ENCODE measurements at places on chromosomes 2 and 18. TPM values are rescaled to one million over a fixed set of nuclear protein-coding genes. Genes with fewer than 3 reads are reported as not detected.

The BCL11A gene
- 61.6 TPM for polyA plus RNA-seq

The RUFY4 gene
- 0.32 TPM for polyA plus RNA-seq

The CRYGD gene
- polyA plus RNA-seq, result 4.9 TPM

The GREB1 gene
- polyA plus RNA-seq, result 24.3 TPM

The MEMO1 gene
- 45.4 TPM for polyA plus RNA-seq

The ARHGAP28 gene
- polyA plus RNA-seq, result 9.3 TPM

The ALPP gene
- 0.10 TPM for polyA plus RNA-seq

The SYT4 gene
- 125 TPM for polyA plus RNA-seq

The RAB31 gene
- 172 TPM for polyA plus RNA-seq

The LYG1 gene
- 1.7 TPM for polyA plus RNA-seq

The DLX1 gene
- polyA plus RNA-seq, result 0.29 TPM

The LYPD6 gene
- polyA plus RNA-seq, result 35.6 TPM

The UGT1A1 gene
- 0.05 TPM for polyA plus RNA-seq

The KIAA2012 gene
- polyA plus RNA-seq, result 4.8 TPM

The LIMS1 gene
- 26.2 TPM for polyA plus RNA-seq

The DSG4 gene
- not detected for polyA plus RNA-seq

The GCKR gene
- polyA plus RNA-seq, result 2.9 TPM

The RAMP1 gene
- polyA plus RNA-seq, result 126 TPM

The CCDC102B gene
- 11.1 TPM for polyA plus RNA-seq

The COL6A3 gene
- polyA plus RNA-seq, result 41.3 TPM

The GPC1 gene
- 201 TPM for polyA plus RNA-seq

The ACTR1B gene
- polyA plus RNA-seq, result 72.5 TPM

The TRIM54 gene
- polyA plus RNA-seq, result 1.3 TPM

The CRYBA2 gene
- 0.63 TPM for polyA plus RNA-seq

The DCDC2C gene
- 0.73 TPM for polyA plus RNA-seq

The FAM98A gene
- 41.8 TPM for polyA plus RNA-seq

The PSTPIP2 gene
- polyA plus RNA-seq, result 2.2 TPM

The BOLL gene
- 0.08 TPM for polyA plus RNA-seq

The TRIM43 gene
- not detected for polyA plus RNA-seq

The KLHL14 gene
- 12.5 TPM for polyA plus RNA-seq

The MC2R gene
- polyA plus RNA-seq, result not detected

The FBXO48 gene
- polyA plus RNA-seq, result 2.3 TPM

The CPO gene
- 0.35 TPM for polyA plus RNA-seq

The SOCS6 gene
- polyA plus RNA-seq, result 28.4 TPM

The DNAJC5G gene
- 0.48 TPM for polyA plus RNA-seq

The CEP76 gene
- polyA plus RNA-seq, result 11.2 TPM

The TUBA3E gene
- not detected for polyA plus RNA-seq

The SRD5A2 gene
- polyA plus RNA-seq, result 0.21 TPM

The SKOR2 gene
- 5.9 TPM for polyA plus RNA-seq

The CENPA gene
- 7.4 TPM for polyA plus RNA-seq

The ANKRD30BL gene
- polyA plus RNA-seq, result 5.0 TPM

The ZEB2 gene
- polyA plus RNA-seq, result 138 TPM

The TMEM169 gene
- 19.1 TPM for polyA plus RNA-seq

The PAX8 gene
- polyA plus RNA-seq, result 42.7 TPM

The ZRANB3 gene
- 4.6 TPM for polyA plus RNA-seq

The UGT1A10 gene
- not detected for polyA plus RNA-seq

The CD8B gene
- polyA plus RNA-seq, result 2.7 TPM

The CIDEA gene
- 1.0 TPM for polyA plus RNA-seq

The NOSTRIN gene
- polyA plus RNA-seq, result 11.4 TPM

The ARHGEF4 gene
- 210 TPM for polyA plus RNA-seq

The TIA1 gene
- polyA plus RNA-seq, result 231 TPM

The GAD1 gene
- 74.8 TPM for polyA plus RNA-seq

The GAREM2 gene
- 46.6 TPM for polyA plus RNA-seq

The HOXD13 gene
- polyA plus RNA-seq, result not detected

The VWC2L gene
- 5.6 TPM for polyA plus RNA-seq

The CFC1 gene
- 18.7 TPM for polyA plus RNA-seq

The BABAM2 gene
- polyA plus RNA-seq, result 40.4 TPM

The NEU2 gene
- not detected for polyA plus RNA-seq

The CSRNP3 gene
- 37.7 TPM for polyA plus RNA-seq

The REEP1 gene
- polyA plus RNA-seq, result 123 TPM
